Stimulated activated CD8-positive, alpha-beta memory T cell treated with anti-CD3 and anti-CD28 coated beads, Interleukin-7, amount 100 ng/mL, for 1 hour (primary cell): ENCODE measurements at places on chromosomes 3 and 15.

GRCh38 chr3:72171946-72172345 lies 387.0 kb upstream of the PROK2 start:
- DNase-seq, result no peak

- no peak for DNase-seq
Measured at GRCh38 chr3:57967590-57967989, 40.6 kb upstream of the FLNB start.

GRCh38 chr3:45253316-45253715 lies 27.2 kb upstream of the TMEM158 start:
- no peak for DNase-seq

DNA sequence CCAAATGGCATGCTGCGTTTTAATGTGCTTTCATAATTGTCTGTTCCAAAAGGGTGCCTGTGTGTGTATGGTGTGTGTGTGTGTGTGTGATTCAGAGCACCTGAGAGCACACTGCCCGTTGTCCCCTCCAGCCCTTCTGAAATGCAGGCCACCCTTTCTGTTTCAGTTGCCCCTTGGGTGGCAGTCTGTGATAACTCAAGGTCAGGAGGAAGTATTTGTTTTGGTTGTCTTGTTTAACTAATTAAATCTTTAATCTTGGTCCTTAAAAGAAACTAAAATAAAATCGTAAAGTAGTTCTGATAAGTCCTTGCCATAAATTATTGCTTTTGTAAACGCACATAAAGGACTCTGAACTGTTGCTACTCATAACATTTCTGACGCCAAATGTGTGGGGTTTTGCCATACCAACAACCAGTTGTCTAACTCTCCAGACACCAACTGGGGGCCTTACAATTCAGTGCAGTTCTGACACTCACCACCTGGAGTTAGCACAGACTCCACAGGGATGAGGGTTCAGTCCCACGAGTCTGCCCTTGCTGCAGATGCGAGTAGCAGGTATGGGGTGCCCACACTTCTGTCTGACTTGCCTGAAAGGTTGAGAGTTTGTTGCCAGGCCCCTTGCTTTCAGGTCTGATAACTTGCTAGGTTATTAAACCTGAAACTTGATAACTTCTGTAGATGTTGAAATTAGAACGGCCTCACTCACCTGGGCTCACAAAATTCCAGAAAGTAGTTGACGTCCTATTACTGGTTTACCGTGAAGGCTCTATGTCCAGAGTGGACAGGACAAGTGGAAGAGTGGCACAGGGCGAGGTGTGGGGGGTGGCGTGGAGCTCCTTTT lies 157.3 kb downstream of the IGF1R start:
- no peak for DNase-seq

DNA sequence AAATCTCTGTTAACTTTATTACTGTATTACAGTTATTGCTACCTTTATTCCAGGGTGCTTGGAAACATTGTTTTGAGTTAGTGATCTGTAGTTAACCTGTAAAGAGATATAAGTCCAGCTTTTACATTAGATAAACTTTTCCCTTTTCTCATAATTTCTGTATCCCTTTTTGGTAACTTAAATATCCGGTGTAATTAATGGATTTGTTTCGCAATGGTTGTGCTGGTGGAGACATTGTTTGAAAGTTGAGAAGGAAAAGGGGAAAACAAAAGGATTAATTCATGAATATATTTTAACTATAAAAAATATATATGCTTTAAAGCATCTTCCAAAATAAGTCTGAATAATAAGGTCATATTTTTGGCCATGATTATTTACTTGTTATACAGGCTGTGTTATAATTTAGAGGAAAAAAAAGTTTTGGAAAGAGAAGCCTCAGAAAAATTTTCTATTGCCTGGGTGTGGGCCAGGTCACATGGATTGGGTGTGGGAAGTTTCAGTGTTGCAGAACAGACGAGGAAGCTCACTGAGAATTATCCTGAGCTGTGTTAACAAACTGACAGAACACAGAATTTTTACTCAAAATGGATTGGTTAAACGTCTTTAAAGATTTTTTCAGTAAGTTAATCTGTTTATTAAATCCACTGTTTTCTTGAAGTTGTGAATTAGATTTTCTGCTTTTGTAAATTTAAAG lies 27.7 kb upstream of the IL20RB start:
- DNase-seq, result no peak

DNA sequence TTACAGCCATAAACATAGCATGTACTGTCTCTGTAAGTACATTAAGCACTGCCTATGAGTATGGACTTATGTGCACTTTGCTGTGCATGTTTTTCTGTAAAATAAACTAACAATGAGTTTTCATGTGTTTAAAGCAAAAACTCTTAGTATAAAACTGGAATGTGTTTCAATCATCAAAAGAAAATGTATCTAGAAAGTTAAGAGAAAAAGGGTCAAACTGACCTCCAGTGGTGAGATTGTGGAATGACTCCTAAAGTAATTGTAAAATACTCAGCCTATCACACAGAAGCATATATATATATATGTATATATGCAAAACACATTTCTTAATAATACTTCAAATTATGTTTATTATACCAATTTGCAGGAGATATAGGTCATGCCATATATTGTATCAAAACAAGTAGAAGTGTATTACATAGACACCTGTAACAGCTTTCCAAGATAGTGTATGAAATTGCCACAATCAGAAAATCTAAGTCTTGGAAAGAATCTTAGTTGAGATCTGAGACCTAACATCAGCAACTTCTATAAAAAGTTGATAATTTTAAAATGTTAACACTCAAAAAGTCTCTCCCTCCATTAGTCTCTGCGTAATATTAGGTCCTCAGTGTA lies 199.6 kb downstream of the FMN1 start:
- DNase-seq, result no peak

DNA sequence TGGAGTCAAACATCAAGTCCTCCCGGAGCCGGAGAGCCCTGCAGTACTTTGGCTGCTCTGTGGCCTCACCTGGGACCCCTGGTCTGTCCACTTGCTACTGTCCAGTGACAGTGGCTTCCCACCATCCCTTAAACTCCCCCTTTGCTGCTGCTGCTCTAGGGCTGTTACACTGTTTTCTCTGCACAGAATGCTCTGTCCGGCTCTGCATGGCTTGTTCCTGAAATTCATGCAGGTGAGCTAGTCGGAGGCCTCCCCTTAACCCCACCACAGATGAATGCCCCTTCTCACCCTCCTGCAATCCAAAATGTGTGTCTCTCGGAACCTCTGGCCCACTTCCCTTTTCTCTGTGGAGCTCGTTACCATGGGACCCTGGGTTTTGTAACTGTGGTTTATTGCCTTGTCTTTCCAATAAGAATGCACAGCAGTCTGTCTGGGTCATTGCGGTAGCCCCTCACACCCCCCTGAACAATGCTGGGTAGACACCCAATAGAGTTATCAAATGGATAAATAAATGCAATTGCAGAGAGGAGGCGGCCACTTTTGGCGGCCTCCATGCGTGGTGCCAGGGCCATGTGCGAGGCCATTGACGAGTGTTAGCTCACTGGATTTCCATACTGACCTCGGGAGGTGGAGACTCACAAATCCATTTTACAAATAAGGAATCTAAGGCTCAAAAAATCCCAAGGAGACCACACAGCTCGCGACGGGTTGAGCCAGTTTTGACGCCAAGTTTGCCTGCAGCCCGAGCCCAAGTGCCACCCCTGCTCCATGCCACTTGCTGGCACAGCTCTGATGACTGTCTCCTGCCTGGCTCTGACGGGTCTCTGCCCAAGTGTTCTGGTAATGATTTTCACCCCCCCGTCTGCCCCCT lies 48.5 kb downstream of the RGMA start:
- DNase-seq, result no peak

DNA sequence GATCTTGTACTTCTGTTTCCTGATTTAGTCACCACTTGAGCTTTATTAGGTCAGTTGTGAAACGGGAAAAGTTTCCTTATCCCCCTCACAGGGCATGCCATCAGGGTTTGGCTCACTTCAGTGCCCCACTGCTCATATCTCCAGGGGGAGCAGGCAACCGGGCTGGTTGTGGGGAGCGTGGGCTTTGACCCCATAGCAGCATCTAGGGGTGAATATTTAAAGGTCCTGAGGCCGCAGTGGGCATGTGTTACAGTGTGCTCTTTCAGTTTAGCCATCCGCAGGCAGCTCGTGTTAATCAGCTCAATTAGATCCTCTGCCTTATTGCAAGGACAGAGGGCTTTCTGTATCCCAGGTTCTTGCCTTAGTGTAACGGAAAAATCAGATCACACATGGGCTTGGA lies 71.9 kb downstream of the MRPL46 start:
- no peak for DNase-seq

DNA sequence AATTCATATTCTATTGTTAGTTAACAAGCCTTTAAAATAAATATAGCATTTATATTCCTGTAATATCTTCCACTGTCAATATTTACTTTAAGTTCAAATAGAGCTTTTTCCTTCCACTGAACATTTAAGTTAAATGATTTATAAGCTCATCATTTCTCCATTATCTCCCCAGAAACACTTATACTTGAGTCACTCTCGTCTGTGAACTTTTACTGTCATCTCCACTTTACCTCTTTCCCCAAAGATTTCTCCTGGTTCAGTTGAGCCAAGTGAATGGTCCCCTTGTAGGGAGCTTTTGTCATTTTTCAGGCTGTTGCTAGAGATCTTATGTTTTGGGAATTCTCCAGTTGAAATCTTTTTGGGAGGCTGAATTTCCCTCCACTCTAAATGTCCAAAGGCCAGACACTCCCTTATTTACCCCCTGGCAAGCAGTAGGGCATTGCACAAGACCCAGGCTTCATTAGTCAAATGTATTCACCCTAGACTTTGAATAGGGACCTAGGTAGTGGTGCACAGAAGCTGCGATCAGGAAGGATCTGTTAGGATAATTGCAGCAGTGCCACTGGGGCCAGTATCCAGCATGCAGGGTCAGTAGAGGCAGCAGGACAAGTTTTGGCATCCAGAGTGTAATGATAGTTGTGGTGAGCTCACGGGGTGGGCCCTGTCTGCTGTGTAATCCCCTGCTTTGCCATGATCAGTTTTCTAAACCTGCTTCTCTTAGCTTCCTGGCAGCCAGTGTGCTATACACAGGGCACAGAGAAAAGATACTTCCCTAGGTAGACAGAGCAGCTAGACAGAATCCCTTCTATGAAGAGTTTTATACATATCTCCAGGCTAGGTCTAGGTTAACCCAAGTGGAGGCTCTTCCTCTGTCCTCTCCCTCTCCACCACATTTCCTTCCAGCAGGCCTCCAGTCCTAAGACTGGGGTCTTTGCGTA lies 356.5 kb upstream of the SLCO3A1 start:
- no peak for DNase-seq
